HFFc6 (cell line): ENCODE measurements at places on chromosomes 12 and 14. TPM values are rescaled to one million over a fixed set of nuclear protein-coding genes. Genes with fewer than 3 reads are reported as not detected.

DNA sequence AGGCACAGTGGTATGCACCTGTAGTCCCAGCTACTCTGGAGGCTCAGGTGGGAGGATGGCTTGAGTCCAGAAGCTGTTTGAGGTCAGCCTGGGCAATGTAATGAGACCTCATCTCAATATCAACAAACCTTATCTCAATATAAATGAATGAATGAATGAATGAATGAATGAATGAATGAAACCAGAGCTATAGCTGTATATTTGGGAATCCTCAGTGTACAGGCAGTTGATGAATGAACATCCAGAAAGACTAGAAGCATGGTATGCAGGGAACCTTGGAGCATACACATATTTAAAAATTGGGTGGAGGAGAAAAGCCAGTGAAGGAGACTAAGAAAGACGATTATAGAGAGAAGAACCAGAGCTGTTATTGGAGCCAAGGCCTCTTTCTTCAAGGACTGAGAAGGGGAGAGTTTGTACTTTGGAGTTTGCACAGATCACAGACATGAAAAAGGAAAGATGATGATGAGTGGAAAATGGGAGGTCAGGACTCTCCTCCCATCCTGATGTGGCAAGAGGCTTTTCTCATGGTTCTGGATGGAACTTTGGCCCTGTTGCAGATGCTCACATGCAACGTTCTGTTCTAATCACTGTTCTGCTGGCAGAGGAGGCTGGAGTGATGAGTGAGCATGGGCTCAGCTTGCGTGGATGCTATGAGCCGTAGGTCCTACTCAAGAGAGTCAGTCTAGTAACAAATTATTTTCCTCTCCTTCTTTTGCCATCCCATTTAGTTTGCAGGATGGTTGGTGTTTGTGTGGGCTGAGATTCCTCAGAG is 114.4 kb downstream of the PRKCH start:
- no peak for DNase-seq

The CEBPE gene
- total RNA-seq, result not detected in 3 replicates

The ETFBKMT gene
- 2.0 and 2.7 TPM in 2 replicates for total RNA-seq

DNA sequence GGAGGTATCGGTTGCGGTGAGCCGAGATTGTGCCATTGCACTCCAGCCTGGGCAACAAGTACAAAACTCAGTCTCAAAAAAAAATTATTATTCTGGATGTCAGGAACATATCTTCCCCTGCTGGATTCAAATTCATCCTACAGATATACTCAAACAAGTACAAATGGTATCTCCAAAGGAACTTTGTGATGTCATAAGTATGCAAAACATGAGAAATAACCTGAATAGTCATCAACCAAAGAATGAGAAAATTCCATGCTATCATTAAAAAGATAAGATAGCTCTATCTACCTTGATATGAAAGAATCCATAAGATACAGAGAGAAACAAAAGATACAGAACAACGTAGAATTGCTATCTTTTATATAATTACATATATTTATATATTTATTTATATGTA is 67.7 kb downstream of the EEA1 start:
- no peak for DNase-seq

The MRPS35 gene
- 41.2 to 49.9 TPM (median 43.2 TPM) in 3 replicates for total RNA-seq

The TAS2R10 gene
- not detected in 2 replicates for total RNA-seq

- DNase-seq, result no peak
Observed at GRCh38 chr12:128928361-128928760, 75.1 kb downstream of the GLT1D1 start.

DNA sequence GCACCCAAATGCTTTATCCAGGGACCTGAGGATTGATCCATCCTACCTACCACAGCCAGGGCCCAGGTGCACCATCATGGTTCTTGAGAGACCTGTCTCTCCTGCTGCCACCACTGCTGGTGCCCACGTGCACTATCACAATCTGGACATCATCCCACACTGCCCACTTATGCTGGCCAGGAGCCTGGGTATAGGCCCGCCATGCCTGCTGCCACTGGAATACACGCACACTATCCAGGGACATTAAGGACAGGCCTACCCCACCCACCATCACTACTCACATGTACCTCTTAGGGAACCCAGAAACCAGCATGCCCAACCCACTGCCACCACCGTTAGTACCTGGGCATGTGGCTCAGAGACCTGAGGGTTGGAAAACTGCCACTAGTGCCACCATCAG is 207.7 kb downstream of the NELL2 start:
- no peak for DNase-seq

The YLPM1 gene
- 49.2 to 51.8 TPM (median 50.3 TPM) in 3 replicates for total RNA-seq
